SK-N-SH treated with all-trans-retinoic acid at 6 μM for 48 hours (cell line): ENCODE measurements at places on chromosomes 2 and 18.
A peak's percentile ranks its signal among the peaks of the same experiment; 100 is the strongest.

DNA sequence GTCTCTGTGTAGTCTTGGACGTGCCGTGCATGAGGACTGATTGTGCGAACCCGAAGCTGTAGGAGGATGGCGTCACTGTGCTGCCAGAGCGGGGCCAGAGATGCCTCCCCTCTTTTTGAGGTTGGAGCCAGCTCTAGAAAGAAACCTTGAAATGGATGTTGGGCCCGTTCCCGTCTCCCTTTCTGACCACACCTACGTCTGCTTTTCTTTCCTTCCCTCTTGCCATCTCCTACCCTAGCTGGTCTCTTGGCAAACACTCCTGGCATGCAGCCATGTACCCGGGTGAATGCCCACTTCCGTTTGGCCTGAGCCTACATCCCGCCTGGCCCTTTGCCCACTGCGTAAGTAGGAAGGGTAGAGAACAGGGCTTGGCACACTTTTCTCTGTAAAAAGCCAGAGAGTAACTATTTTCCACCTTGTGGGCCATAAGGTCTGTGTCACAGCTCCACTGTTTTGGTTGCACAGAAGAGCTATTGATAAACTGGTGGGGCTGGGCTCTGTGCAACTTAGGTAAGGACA lies 37.4 kb downstream of the SH3BP4 start:
- peak; percentile 83 for ATAC-seq

DNA sequence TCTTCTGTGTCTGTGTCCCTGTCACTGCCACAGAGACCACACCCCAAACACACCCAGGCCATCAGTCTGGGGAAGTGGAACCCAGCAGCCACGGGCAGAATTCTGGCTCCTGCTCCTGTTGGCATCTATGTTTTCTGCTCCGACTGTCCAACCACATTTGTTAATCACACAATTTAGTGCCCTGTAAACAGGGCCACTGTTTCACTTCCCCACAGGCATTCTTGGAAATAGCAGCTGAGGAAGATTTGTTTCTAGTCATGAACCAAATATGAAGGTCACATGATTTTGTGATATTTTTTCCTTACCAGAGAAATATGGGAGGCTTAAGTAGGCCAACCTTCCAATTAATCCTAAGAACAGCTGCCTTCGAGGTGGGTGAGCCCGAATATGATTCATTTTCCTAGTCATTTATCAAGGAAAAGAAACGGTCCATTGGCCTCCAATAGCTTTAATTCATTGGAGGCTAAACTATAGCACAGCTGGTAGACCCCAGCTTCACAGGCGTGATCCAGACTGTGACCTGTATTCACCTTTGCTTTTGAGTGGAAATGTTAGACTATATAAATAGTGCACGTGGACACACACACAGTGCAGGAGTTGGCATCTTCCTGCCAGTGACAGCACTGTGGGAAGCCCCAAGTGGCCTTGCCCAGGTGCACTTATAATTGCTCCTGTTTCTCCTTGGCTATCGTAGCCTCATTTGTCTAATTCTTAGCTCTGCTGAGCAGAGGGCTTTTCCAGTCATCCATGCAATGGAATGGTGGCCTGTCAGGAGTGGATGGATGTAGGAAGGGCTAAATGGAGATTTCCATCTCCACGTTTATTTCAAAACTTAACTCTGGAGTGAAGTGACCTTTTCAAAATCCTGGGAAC lies 267.9 kb downstream of the LPIN1 start:
- ATAC-seq: no peak

DNA sequence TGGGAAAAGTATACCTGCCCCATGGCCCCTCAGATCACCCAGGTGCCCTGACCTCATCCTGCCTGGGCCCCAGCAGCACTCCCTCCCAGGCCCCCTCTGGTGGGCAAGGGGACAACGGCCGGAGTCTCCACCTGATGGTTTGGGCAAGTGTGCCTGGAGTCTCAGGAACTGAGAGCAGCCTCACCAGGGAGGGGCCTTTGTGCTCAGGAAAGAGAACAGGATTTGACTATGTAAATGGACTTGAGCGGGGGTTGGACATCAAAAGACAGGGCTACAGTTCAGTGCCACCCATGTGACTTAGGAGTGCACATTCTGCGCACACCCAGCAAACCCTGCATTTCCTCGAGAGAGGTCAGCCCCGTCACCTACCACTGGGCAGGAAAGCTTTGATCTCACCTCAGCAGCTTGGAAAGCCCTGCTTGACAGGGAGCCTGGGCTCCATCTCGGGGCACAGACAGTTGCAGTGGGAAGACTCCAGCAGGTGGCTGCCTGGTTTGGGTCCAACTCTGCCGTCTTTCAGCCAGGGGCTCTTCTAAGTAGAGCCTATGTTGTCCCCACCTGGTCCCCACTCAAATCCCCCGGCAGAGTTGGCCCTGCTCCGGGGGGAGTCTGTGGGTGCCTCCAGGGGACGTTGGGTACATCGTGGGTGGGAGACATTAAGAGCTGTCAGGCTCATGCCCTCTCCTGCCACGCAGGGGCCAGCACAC lies 3.3 kb downstream of the INPP5D start:
- ATAC-seq: no peak; the same call in 2 of the 3 replicates

- ATAC-seq: no peak
Measured at GRCh38 chr2:32699151-32699550, 71.3 kb downstream of the TTC27 start.

- peak; percentile 46; the same call in 2 of the 3 replicates for ATAC-seq
Measured at GRCh38 chr2:99775585-99775984, 285.8 kb upstream of the REV1 start.

GRCh38 chr2:226466589-226466988 lies 333.0 kb downstream of the IRS1 start:
- ATAC-seq: no peak

DNA sequence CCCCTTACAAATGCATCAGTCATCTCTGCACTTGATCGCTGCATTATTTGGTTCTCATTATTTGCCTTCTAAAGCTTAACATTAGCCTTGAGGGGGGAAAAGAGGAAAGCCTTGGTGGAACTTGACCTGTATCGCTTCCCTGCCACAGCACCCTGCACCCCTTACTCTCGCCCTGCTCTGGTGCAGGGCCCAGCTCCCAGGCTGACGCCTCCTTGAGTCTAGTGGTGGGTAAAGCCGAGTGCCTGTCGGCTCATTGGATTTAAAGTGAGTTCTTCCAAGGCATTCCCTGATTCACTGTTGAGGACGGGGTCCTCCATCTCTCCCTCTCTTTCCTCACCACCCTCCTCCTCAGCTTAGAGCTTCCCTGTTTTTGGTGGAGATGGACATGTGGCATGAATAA lies 145.0 kb upstream of the GYPC start:
- ATAC-seq: no peak

- ATAC-seq: no peak
Measured at GRCh38 chr2:7803515-7803914, 878.3 kb upstream of the ID2 start.

GRCh38 chr18:77528872-77529271 lies 279.2 kb downstream of the GALR1 start:
- no peak for ATAC-seq

- ATAC-seq: no peak
Measured at GRCh38 chr2:238633426-238634328, 206.9 kb downstream of the ASB1 start.

DNA sequence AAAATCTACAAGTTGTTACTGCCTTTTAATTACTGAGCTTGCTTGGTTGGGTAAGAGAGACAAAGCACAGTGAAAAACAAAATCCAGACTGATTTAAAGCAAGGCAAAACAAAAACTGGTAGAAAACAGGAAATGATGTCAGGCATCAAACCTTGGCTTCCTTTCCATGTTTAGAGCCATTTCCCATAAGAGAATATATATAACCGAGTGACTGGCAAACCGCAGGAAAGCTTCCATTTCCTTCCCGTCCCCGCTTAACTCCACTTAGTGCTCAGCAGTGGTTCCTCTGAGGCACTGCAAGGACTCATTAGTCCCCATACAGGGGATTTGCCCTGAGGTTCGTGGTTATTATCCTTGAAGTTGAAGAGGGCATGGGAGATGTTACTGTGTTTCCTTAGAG lies 446.3 kb downstream of the LPIN1 start:
- no peak for ATAC-seq

DNA sequence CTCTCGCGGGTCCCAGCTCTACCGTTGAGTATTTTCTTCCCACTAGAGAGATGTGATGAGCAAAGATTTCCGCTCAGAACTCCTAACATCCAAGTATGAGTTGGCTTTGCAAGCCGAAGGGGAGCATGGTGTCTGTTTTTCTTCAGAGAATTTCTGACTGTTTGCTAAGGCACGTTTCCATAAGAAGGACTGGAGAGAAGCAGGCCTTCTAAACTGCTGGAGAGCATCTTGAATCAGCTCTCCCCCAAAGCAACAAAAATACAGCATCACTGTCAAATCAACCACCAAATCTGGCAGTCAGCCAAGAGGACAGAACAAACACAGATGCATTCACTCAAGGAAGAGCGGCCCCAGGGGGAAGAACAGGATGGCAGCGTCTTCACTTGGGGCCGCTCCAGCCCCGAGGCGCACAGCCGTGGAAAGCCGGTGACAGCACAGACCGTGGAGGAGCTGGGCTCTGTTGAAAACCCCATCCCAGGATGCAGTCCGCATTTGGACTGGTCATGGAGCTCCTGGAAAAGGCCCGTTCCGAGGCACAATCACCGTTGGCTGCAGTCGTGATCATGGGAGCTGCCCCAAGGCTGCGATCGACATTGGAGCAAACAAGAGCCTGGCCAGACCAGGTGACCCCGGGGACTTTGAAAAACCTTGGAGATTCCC lies 101.4 kb downstream of the NFATC1 start:
- no peak for ATAC-seq

- ATAC-seq: no peak
Measured at GRCh38 chr2:199692489-199692888, 158.5 kb downstream of the FTCDNL1 start.

- peak; percentile 78 for ATAC-seq
Measured at GRCh38 chr2:231926180-231926741, at the start of gene NPPC. TSS of gene NPPC (minus strand) at chr2:231926396. CDS start at chr2:231926249, 147 bp downstream.
